ENCODE measurements at places on chromosomes 12 and 14. TPM values are rescaled to one million over a fixed set of nuclear protein-coding genes. Genes with fewer than 3 reads are reported as not detected.

POTEM gene
- total RNA-seq = not detected

NTF3 gene
- total RNA-seq = 16.7 TPM

DCD gene
- not detected for total RNA-seq

KRT85 gene
- not detected for total RNA-seq

CCDC38 gene
- total RNA-seq = not detected

SMIM41 gene
- total RNA-seq = not detected

LUM gene
- 49.5 TPM for total RNA-seq

FOXG1 gene
- total RNA-seq = 1.7 TPM

DIO3 gene
- total RNA-seq = 4.9 TPM

TPPP2 gene
- not detected for total RNA-seq

TTC7B gene
- 40.4 TPM for total RNA-seq

DPY19L2 gene
- 25.0 TPM for total RNA-seq

GPR84 gene
- not detected for total RNA-seq

TUBA1A gene
- total RNA-seq = 211 TPM

LHX5 gene
- total RNA-seq = not detected

OR6C76 gene
- not detected for total RNA-seq

ADCY6 gene
- 54.4 TPM for total RNA-seq
